ENCODE measurements at places on chromosomes 6 and 20.

DNA sequence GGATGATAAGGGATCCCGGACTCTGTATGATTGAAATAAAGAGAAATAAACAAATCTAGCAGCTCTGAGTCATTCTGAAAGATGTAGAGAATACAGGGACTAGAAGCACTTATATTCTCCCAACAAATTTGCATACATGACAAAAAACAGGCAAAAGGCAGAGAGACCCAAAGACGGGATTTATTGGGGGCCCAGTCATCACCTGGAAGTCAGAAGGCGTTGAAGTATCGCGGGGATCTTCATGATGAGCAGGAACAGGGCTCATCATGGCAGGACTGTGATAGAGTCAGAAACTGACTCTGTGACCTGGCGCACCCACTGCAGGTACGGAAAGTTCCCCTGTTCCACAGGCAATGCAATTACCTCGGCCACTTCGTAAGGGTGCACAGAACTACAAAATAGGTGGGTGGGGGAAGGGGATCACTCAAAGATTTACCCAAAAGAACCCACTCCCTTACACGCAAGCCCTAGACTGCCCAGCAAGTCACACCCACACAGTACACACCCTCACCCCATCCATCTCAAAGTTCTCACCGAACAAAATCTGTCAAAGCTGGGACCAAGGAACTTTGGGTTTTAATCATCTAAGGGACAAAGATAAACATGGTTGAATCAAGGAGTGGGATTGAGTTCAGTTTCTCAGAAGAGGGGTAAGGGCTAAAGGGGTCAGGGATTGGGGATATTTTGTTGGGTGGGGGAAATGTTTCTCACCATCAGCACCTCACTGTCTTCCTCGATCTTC, 1.4 kb downstream of the CUTA start:
- DNase-seq = no peak

DNA sequence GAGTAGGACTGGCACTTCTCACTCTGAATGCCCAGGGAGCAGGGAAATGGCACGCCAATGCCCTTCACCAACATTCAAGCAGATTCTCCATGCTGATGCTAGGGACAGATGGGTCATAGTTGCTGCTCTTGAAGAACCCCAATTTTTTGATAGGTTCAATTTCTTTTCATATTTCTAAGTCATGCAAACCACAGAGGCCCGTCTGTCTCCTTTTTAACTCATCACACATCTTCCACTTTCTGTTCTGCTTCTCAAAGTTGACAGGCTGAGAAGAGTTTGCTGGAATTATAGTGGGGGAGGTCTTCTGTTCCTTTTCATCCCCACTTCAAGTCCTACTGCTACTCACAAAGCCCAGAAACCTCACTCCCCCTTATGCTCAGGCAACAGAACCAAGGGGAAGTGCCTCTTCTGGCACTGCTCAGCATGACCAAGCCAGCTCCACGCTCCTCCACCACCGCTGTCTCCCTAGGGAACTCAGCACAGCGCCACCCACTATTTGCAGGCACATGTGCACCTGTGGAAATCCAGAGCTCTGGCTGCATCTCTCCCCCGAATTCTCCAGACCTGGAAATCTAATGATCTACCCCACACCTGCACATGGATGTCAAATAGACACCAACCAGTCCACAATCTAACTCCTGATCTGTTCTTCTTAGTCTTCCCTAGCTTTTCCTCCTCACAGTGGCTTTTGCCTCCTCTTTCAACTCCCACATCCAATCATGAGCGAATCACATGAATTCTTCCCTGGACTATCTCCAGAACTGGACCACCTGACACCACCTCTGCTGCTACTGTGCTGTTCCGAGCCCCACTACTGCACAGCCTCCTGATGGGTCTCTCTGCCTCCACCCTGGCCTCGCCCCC, 10.7 kb downstream of the ZBTB24 start:
- no peak for DNase-seq

- no peak for DNase-seq
Measured at GRCh38 chr20:50710492-50711063, 19.2 kb upstream of the RIPOR3 start.

- no peak for DNase-seq
Measured at GRCh38 chr6:40395066-40395697, 192.0 kb downstream of the LRFN2 start.

- no peak for DNase-seq
Measured at GRCh38 chr20:8809107-8809953, 259.6 kb upstream of the PLCB4 start.

- no peak for DNase-seq
Measured at GRCh38 chr20:15242773-15243172, 905.4 kb upstream of the FLRT3 start.
